ENCODE measurements at places on chromosomes 13 and 19. TPM values are rescaled to one million over a fixed set of nuclear protein-coding genes. Genes with fewer than 3 reads are reported as not detected.
A peak's percentile ranks its signal among the peaks of the same experiment; 100 is the strongest.

DNA sequence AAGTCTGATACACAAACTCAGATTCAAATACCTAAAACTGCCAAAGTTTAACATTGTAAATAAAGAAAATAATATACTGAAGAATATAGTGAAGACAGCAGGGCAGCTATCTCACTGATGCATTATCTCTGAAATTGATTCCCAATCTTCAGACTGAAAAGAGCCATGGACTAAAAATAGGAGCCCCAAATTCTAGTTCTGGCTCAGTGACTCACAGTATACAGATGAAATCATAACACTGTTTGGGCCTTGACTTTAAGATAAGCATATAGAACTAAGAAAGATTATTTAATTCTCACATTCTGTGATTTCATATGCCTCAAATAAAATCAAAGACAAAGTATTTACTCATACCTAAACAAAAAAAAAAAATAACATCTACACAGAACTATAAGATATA lies 53.9 kb downstream of the RBM26 start:
- no peak for DNase-seq

GRCh38 chr13:92849381-92849780 lies 377.2 kb upstream of the GPC6 start:
- DNase-seq, result no peak

DNA sequence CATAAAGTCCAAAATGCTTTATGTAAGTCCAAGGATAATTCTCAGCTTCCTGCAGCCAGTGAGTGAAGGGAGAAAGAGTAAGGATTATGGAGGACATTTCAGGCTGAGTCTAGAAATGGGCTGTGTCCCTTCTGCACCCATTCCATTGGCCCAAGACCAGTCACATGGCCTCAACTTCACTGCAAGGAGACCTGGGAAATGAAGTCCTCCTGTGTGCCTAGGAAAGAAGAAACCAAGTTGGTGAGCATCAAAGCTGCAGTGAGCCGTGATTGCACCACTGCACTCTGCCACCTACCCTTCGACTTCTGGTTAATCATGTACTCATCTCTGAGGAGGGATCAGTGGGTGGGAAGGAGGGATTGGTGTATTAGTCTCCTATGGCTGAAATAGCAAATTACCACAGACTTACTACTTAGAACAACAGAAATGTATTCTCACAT lies 3.6 kb upstream of the CD37 start:
- peak; percentile 54 for DNase-seq

DNA sequence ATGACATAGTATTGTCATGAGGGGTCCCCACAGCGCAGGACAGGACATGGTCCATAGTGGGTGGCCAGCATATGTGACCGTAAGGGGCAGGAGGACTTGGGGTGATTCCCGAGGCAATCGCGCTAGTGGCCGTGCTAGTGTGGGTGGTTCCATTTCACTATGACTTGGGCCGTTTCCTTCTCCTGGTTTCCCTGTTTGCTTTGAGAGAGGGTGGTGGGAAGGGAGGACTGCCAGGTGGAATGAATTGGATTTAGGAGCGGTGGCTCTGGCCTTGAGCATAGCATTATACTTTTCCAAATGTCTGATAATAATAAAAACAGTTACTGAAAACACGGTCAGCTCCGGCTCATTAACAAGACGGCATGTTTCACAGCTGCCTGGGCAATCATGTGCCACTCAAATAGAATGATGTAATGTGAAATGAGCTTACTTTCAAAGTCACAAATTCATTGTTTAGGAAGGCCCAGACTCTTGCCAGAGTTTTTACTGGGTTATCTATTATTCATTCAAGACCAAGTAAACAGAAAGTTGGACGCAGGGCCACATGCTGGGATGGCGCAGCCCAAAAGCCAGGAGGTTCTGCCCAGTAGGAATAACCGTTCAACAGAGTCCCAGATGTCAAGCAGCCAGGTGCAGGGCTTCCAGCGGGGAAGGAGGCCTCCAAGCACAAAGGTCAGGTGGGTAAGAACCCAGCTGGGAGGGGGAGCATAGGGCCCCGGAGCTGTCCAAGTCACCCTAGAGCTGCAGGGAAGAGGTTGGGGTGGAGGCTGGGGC lies 19.6 kb upstream of the SLC15A1 start:
- DNase-seq, result no peak

- DNase-seq, result peak; percentile 65
These were observed 3.2 kb downstream of the GTF3A start for GRCh38 chr13:27427641-27428040.

The TPGS1 gene
- total RNA-seq, result 20.2 TPM

The SIAH3 gene
- not detected for total RNA-seq
